ENCODE measurements at places on chromosomes 5 and 9.

DNA sequence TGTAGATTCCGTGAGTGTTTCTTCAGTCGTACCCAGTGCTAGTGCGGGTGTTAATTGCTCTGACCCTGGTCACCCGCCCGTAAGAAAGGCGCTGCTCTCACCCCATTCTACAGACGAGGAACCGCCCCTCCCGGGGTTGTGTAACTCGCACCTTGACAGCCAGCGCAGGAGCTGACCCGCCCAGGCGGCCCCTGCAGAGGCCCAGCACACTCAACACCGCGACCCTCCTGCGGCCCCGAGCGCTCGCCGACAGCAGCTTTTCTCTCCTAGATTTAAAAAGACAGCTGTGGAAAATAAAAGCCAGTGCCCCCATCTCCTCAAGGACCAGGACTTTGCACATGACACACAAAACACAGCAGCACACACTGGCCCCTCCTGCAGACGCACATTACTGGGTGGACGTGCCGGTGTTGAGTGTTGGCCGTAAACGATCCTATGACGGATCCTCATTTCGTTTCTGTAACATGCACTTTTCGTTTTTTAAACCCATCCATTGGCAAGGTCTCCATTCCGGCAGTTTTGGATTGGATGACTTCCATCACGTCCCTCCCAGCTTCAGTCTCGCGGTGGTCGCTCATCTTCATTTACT is 22.9 kb downstream of the OR2V2 start:
- DNase-seq: no peak

- no peak for DNase-seq
These were observed 73.2 kb upstream of the PIP5K1B start for GRCh38 chr9:68631811-68632210.

- DNase-seq: peak; percentile 58
These were observed 59.4 kb downstream of the DAP start for GRCh38 chr5:10701567-10702039.

- DNase-seq: no peak
These were observed 808.9 kb upstream of the WWC1 start for GRCh38 chr5:167482555-167482954.

- DNase-seq: no peak
These were observed 64.9 kb upstream of the ENTREP1 start for GRCh38 chr9:69260161-69260560.

- DNase-seq: peak; percentile 61
These were observed 5.5 kb downstream of the ARHGEF37 start for GRCh38 chr5:149586708-149587318.

DNA sequence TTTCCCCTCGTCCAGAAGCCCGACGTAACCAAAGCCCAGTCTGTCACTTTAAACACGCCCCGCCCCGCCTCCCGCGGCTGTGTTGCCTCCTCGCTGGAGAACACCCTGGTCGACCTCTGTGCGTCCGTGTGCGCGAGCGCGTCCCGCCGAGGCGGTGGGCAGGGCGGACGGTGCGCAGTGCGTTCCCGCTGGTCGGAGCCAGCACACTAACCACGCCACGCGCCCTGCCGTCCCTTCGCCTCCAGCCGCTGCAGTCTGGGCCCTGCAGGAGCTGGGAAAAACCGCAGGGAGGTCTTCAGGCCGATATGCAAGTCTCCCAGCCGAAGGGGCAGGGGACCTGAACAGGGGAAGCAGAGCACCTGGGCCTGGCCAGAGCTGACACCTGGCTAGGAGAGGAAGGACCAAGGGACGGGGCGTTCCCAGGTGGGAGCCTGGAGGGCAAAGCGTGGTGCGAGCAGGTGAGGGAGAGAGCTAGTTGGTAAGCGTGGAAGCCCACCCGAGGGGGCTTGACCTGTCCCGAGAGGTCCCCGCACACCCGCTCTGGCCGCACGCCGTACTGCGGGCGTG is 1.3 kb upstream of the PHPT1 start:
- DNase-seq: peak; percentile 91

DNA sequence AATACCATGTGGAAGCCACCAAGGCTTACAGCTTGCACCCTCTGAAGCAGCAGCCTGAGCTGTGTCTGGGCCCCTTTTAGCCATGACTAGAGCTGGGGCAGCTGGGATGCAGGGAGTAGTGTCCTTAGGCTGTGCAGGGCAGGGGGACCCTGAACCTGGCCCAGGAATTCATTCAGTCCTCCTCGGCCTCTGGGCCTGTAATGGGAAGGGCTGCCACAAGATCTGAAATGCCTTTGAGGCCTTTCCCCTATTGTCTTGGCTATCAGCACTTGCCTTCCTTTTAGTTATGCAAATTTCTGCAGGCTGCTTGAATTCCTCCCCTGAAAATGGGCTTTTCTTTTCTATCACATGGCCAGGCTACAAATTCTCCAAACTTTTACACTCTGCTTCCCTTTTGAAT is 9.0 kb downstream of the GPR150 start:
- peak; percentile 33 for DNase-seq

- no peak for DNase-seq
These were observed 586.0 kb downstream of the EBF1 start for GRCh38 chr5:158513490-158514318.

DNA sequence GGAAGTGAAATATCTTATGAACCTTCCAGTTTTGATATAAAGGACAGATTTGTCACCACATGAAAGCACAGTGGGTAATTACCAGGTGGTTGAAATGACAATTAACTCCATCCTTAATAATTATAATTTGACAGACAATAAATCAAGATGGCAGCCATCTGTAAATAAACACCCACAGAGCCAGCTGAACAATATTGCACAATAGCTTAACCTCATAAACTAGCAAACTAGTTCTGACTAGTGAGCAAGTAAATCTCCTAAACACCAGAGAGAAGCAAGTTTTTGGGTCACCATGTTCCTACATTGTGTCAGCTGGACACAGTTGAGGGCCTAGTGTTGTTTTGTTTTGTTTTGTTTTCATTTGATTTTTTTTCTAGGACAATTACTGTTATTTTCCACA is 577.4 kb downstream of the ACTL7B start:
- no peak for DNase-seq

DNA sequence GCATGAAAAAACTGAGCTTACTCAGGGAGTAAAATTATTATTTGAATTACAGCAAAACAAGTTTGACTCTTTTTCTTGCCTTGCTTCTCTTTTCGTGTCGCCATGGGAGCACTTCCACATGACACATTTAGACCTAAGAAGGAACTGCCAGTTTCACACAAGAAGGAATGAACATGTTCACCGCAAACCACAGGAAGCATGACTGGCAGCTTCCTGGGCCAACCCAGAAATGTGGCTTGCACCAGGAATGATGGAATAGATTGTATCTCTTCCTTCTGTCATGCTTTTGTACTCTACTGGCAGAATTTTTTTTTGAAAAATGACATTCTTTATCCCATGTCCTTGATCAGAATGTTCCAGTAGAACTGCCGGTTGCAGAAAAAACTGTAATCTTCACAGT is 32.9 kb upstream of the MAN2A1 start:
- DNase-seq: peak; percentile 88

- DNase-seq: no peak
These were observed 170.3 kb upstream of the RAD23B start for GRCh38 chr9:107112707-107113243.

GRCh38 chr5:163915481-163915961 is 410.1 kb downstream of the MAT2B start:
- no peak for DNase-seq

DNA sequence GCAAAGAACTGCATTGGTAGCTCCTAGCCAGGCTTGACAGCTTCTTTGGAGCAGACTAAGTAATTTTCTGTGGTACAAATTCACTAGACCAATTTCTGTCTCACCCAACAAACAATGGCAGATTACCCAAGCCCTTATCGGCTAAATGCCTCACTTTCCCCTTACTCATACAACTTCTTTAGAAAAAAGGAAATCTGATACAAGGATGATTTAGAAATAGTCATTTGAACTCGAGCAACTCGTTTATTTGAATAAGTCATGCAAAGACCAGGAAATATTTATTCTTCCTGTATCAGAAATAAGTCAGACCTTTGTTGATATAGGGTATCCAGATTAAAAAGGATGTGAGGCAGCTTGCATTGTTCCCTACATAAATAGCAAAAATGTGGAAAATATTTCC is 170.4 kb upstream of the CDH6 start:
- no peak for DNase-seq

DNA sequence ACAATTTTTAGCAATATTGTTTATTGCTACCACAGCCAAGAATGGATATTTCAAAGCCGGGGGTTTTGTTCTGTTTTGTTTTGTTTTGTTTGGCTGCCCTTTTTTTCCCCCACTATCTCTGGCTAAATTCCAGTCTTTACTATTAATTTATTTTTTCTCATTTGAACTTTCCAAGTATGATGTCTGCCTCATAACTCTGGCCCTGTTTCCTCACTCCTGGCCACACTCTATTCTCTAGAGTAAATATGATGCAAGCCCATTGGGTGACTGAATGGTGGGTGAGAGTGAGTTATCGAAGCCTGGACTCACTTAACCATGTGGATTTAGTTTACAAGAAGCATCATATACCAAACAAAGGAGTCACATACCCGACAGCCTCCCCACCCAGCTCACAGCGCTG is 41.9 kb downstream of the WDR36 start:
- no peak for DNase-seq

DNA sequence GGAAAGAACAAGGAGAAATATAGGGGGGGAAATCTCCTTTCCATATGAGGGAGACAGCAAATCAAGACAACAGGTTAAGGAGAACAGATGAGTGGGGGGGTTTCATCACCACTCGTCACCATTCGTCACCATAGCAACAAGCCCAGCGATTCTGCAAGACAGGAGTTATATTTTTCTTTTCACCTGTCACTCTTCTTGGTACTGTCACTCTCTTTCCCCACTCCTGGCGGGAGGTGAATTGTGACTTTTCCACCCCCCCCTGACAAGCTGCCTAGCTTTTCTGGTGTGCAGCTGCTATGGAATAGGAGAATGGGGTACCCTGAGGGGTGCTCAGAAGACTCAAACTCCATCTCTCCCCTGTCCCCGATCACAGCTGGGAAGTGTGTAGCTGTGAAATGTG is 239.9 kb downstream of the FAM114A2 start:
- no peak for DNase-seq

- DNase-seq: no peak
These were observed 8.6 kb upstream of the MUSK start for GRCh38 chr9:110659891-110660541.

GRCh38 chr5:159581502-159582249 is 251.4 kb upstream of the IL12B start:
- DNase-seq: no peak

DNA sequence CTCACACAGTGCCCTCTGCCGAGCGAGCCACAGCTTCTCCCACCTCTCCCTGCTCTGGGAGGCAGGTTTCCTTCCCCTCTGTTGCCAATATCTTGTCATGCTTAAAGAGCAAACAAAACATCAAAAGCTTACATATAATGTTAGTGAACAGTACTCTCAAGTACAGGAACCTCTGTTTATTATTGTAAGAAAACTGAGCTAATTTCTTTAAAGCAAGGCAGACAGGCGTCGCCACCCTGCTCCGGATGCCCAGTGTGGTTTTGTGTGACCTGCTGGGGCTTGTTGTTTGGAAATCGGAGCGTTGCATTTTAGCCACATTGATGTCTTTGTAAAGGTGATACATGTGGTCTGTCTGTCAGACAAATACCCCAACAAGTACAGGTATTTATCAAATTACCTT is 401.4 kb upstream of the IRX1 start:
- DNase-seq: no peak

DNA sequence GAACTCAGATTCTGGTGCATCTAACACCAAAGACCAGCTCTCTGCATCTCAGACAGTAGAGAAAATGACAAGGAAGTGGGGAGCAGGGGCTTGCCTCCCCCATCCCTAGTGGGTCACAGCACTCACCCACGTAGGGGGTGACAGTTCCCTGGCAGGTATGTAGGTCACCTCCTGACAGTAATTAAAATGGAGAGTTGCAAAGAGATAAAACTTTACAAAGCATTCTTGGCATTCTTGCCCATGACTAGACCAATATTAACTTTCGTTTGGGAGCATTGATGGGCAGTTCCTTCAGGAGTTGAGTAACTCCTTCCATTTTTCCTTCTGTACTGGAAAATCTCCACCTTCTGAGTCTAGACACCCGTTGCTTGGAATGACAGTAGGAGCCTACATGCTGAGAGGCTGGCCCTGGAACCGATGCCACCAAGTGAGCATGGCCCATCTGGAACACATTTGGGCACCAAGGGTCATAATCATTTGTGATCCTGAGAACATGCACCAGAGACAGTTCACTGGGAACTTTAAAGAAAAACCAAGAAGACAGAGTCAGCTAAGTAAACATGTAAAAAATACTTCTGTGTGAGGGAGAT is 81.5 kb upstream of the MSX2 start:
- DNase-seq: no peak

- DNase-seq: peak; percentile 97
These were observed at the start of gene ANXA2R for GRCh38 chr5:43040287-43041098. TSS of gene ANXA2R (minus strand) at chr5:43040319. CDS start at chr5:43040046, 273 bp downstream.

- DNase-seq: no peak
These were observed 134.3 kb downstream of the OR2K2 start for GRCh38 chr9:111195766-111196165.

- DNase-seq: no peak
These were observed 121.6 kb upstream of the TARS1 start for GRCh38 chr5:33319151-33319550.

DNA sequence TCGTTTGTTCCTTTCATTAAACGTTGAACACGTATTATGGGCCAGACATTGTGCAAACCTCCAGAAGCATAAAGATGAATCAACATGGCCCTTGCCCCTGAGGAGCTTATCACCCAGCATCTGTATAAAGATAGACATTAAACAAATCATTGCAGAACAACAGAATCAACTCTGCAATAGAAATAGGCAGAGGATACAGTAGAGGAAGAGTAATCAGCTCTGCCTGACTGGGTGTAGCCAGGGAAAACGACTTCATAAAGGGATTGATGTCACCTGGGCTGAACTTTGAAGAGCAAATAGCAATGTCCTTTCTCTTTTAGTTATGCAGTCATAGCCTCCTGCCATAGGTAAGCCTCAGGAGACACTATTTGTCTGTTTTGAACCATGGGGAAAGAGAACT is 13.4 kb downstream of the RGS7BP start:
- no peak for DNase-seq

DNA sequence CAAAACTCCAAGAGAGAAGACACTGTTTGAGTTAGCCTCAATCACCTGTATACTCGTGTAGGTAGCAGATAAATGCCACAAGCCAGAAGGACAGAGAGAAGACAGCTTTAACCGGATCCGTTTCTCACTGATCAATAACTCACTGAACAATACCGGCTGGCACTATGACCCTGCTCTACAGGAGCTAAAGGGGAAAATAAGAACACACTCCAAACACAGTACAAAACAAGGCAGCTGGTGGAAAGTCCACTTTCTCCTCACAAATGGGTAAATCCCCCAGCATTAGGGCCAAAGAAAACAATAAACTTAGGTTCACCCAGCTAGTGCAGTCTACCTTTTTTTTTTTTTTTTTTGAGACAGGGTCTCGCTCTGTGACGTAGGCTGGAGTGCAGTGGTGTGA is 169.4 kb downstream of the CRB2 start:
- no peak for DNase-seq
